ENCODE measurements at places on chromosomes 3 and 15.

GRCh38 chr3:173173652-173174051 lies 32.6 kb upstream of the SPATA16 start:
- DNase-seq: no peak

GRCh38 chr15:101543926-101544612 lies 54.6 kb upstream of the PCSK6 start:
- DNase-seq: no peak

- DNase-seq: no peak
These were observed 13.8 kb upstream of the ATP2B2 start for GRCh38 chr3:10519236-10519635.

- no peak for DNase-seq
These were observed 427.6 kb upstream of the SEMA6D start for GRCh38 chr15:47289656-47290055.

GRCh38 chr15:89423981-89424380 lies 72.4 kb downstream of the RHCG start:
- DNase-seq: no peak

- peak; percentile 52 for DNase-seq
These were observed 1.8 kb downstream of the RCCD1 start for GRCh38 chr15:90956274-90957030.

- no peak for DNase-seq
These were observed 365.1 kb downstream of the MECOM start for GRCh38 chr3:169298247-169298992.

GRCh38 chr3:146249921-146250320 lies 984 bp downstream of the PLSCR4 start:
- DNase-seq: no peak

DNA sequence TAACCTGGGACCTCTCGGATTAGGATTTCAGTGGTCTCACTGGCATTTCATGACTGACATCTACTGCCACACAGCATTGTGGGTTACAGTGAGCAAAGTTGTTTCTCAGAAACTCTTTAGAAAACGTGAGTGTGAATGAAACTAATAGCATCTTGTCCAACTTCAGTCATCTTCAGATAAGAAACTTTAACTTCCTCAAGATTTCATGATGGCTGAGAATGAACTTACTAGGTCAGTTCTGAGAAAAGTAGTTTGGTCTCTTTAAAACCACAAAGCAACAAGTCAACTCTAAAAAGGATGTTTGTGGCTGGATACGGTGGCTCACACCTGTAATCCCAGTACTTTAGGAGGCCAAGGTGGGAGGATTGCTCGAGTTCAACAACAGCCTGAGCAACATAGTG lies 14.2 kb upstream of the HOMER2 start:
- DNase-seq: no peak

DNA sequence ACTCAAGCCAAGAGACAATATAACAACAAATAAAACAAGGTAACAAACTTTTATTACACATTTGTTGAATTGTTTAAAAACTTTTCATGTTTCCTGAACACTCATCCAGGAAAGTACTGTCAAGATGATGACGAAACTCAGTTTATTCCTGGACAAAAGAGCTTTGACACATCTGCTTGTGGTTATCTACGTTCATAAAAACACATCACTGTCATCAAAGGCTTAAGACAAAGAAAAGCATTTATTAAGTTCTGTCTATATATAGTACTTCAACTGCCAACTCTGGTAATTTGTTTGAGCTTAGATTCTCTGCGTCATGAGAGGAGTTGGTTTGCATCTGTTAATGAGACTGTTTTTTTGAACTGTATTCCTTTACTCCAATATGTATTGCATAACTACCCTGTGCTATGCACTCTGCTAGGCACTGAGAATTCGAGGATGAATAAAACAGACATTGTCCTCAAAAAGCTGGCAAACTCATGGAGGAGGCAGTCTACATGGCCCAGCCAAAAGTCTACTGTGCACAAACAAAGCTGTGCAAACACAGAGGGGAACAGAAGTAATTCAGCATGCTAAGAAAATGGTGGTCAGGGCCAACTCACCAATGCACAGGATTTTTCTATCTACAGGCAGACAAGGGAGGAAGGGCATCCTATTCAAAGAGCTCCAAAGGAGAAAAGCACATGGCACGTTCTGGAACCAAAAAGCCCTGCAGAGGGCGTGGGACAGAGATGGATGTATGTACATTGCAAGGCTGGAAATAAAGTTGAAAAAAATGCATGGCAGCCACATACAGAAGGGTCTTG lies 21.5 kb downstream of the PLD1 start:
- no peak for DNase-seq

- DNase-seq: no peak
These were observed 37.7 kb downstream of the FAM174B start for GRCh38 chr15:92617549-92618520.

DNA sequence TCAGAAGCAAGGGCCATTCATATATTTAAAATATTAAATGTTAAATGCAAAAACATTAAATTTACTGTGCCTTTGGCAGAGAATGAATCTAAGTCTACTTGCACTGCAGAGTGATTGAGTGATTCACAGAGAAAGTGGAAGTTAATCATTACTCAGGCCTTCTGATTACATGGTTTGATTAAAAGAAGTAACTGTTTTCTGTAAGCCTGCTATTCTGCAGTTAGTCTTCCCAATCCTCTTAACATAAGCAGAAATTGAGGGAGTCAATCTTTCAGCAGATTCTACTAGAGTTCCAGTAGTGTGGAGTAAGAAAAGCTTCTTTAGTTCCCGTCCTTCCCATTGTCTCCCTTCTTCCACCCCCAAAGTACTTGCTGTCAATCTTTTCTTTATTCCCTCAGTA lies 1.5 kb downstream of the NLGN1 start:
- DNase-seq: no peak

DNA sequence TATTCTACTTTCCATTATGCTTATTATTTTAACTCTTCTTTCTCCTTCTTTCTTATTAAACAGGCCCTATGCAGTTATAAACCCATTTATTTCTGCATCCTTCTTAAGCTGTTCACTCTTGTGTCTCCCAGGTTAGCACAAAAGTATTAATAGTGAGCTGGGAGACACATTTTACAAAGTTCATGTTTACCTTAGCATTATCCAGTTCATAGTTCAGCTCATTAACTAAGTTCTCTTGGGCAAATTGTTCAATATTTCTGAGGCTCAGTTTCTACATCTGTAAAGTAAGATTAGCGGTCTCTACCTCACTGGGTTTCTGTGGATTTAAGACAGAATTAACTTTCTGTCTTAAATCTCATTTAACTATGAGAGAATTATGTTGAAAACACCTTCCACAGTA lies 31.2 kb upstream of the UMPS start:
- no peak for DNase-seq

DNA sequence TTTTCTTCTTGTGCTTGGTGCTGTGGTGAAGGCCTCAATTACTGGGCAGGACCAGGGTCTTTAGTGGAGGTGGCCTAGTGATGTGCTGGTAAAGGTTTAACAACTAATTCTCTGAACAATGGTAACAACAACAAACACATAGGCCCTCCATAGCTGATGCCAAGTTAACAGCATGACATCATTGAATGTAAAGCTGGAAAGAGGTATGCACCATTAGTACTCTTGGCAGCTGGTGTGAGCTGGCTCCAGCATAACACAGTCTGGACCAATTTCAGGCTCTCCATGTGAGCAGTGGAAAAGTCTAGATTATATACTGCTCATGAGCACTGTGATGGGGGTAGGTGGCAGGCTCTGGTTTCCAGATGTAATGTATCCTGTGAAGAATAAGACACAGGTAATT lies 61.8 kb downstream of the SLC7A14 start:
- DNase-seq: no peak

DNA sequence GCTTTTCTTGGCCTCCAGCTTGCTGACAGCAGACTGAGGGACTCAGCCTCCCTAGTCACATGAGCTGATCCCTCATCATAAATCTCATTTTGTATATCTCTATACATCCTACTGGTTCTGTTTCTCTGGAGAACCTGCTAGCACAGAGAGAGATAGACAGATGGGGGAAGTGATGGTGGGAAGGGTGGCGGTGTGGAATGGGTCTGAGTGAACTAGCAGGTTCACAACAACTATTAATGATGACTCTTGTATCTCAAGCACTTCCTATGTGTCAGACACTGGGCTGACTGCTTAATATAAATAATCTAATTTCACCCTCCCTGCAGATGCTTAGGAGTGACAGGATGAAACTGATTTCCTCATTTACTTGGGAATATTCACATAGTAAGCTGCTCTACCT lies 106.9 kb upstream of the TLE3 start:
- DNase-seq: no peak

DNA sequence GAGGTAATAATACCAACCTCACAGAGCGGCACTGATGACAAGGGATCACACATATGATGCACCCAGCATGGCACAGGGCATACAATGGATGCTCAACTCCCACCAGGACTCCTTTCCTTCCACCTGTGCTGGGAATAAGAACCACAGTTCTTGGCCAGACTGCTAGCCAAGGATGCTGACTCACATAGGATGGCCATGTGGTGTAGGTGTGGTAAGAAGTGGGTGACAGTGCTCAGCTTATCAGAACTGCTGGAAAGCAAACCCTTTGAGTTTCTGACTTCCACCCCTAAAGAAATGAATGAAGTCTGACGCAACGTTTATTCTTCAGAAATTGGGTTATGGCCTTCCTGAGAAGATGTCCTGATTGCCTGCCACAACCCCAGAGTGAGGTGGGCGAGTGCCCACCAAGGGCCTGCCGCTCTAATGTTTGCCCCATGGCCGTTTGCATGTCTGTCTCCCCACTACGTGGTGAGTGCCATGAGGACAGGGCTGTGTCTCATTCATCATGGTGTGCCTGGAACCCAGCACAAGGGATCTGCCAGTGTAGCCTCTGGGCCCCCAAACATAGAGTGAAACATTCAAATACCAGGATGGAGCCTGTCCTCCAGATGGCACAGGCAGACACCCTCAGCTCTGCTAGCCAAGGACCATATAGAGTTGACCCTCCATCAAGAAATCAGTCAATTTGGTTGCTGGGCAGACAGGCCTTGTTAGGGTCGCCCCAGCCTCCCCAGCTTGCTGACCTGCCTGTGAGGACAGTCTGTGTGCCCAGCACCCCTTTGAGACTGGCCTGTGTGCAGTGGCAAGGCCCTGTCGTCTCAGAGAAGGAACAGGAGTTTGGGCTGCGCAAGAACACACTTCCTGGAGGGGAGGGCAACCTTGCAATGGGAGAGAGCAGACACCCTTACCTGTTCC lies 57.6 kb upstream of the SLCO2A1 start:
- no peak for DNase-seq

DNA sequence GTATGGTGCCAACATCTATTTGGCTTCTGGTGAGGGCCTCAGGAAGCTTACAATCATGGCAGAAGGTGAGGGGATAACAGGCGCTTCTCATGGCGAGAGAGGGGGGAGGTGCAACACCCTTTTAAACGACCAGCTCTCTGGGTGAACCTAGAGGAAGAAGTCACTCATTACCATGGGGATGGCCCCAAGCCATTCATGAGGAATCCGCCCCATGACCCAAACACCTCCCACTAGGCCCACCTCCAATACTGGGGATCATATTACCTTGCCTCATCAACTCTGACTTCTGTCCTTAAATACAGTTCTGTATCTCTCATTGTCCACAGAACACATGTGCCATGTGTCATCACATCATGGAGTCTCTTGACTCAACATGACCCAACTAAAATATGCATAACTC lies 37.5 kb upstream of the CLRN1 start:
- DNase-seq: no peak

GRCh38 chr3:1404270-1404962 lies 311.6 kb downstream of the CNTN6 start:
- no peak for DNase-seq

DNA sequence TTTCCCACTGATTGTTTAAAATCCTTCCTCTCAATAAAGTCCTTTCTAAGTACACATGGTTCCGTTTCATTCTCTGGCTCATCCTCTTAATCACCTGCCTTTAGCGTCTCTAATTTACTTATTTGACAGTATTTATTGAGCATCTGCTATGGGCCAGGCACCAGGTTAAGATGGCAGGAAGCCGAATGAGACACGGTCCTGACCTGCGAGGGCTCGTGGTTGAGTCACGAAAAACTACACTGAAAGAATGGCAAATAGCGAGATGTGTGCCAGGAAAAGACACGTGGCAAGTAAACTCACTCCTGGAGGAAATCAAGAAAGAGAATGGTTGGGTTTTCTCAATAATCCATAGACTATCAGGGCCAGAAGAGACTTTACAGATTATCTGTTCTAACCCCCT lies 60.9 kb downstream of the HES1 start:
- DNase-seq: no peak

GRCh38 chr3:73603762-73604171 lies 21.0 kb downstream of the PDZRN3 start:
- DNase-seq: no peak

GRCh38 chr3:128500556-128500955 lies 7.6 kb upstream of the GATA2 start:
- no peak for DNase-seq

- no peak for DNase-seq
These were observed 139.2 kb upstream of the EOMES start for GRCh38 chr3:27861046-27862036.

DNA sequence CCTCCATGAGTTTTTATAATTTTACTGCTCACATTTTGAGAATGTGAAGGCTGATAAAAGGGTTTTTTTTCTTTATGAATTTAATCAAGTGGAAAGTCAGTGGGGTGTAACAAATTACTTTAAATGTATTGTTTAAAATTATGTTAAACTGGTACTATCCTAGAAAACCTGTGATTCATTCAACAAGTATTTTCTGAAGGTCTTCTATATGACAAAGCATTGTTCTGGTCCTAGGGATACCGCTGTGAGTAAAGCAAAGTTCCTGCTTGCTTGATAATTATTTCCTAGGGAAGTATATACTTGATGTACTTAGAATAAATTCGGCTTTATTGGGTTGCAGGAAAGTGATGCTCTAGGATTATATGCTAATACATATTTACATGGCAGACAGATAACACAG lies 152.8 kb upstream of the GOLGA6L4 start:
- no peak for DNase-seq

DNA sequence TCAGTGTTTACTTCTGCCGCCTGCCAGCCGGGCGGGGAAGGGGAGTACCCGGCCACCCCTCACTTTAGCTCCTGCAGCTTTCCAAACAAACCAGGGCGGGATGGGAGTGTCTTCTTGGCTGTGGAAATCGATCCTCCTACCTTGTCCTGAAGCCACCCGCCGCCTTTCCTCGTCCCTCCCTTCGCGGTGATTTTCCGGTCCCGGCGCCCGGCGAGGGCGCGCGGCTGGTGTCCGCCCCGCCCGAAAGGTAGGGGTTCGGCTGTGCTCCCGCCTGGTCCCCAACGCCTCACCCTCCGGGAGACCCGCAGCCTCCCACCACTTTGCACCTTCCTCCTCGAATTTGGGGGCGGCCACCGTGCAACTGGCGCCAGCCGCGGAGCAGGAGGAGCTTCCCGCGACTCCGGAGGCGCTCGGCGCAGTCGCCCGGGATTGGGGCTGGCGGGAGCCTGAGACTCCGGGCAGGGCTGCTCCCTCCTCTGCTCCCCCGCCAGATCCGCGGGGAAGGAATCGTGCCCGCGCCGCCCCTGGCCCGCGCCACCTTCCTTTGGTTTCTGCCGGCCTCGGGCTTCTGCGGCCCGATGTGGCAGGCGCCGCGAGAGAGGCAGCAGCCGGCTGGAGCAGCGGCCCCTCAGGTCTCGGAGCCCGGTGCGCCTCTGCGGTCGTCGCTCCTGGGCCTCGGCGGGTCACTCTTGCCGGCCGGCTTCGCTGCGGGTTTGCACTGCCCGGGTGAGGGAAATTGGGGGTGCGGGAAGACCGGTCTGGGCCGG lies 30.7 kb upstream of the ST3GAL6 start:
- DNase-seq: no peak

- no peak for DNase-seq
These were observed 61.7 kb upstream of the AKAP13 start for GRCh38 chr15:85318732-85319076.

GRCh38 chr3:66239513-66240123 lies 18.8 kb downstream of the SLC25A26 start:
- DNase-seq: no peak
